Choroid plexus epithelial cell (primary cell): ENCODE measurements at places on chromosomes 5 and 9.

DNA sequence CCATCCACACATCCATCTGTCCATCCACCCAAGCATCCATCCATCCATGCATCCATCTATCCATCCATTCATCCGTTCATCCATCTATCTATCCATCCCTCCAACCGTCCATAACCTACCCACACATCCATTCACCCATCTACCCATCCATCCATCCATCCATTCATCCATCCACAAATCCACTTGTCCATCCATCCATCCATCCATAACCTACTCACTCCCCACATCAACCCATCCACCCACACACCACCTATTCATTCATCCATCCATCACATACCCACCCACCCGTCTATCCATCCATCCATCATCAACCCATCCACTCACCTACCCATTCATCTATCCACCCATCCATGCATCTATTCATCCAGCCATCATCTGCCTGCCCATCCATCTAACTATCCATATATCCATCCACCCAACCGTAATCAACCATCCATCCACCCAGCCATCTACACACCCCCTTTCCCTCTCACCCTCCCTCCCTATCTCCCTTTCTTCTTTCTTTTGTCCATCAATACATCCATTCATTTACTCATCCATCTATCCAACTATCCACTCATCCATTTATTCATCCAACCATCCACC lies 43.6 kb upstream of the CLPTM1L start:
- no peak for DNase-seq

GRCh38 chr9:38619556-38620447 lies 594 bp downstream of the ANKRD18A start:
- no peak for DNase-seq

- DNase-seq: no peak
Observed at GRCh38 chr9:123107639-123108285, 74.3 kb downstream of the GPR21 start.

GRCh38 chr9:126677188-126678084 lies 63.7 kb downstream of the LMX1B start:
- no peak for DNase-seq

DNA sequence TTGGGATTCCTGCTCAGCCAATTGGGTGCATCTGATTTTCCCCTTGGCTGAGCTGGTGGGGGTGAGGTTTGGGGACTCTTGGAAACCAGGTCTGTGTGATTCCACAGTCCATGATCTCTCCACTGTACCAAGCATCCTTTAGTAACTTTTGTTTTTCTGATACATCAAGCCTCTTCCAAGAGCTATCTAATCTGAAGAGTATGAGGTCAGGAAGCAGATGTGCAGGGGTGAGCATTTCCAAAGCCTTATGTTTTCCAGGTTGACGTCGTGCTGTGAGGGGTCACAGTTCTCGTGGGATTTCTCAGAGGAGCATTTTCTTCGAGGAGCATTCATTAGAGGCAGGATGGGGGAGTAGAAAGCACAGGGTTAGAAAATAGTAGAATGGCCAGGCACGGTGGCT lies 95.3 kb downstream of the KLF4 start:
- DNase-seq: peak; percentile 22

GRCh38 chr9:25703701-25704357 lies 25.6 kb upstream of the TUSC1 start:
- DNase-seq: no peak

- no peak for DNase-seq
Observed at GRCh38 chr9:98794802-98795201, 1.6 kb downstream of the ANKS6 start.

- no peak for DNase-seq
Observed at GRCh38 chr5:52771343-52772039, 16.2 kb upstream of the ITGA1 start.

DNA sequence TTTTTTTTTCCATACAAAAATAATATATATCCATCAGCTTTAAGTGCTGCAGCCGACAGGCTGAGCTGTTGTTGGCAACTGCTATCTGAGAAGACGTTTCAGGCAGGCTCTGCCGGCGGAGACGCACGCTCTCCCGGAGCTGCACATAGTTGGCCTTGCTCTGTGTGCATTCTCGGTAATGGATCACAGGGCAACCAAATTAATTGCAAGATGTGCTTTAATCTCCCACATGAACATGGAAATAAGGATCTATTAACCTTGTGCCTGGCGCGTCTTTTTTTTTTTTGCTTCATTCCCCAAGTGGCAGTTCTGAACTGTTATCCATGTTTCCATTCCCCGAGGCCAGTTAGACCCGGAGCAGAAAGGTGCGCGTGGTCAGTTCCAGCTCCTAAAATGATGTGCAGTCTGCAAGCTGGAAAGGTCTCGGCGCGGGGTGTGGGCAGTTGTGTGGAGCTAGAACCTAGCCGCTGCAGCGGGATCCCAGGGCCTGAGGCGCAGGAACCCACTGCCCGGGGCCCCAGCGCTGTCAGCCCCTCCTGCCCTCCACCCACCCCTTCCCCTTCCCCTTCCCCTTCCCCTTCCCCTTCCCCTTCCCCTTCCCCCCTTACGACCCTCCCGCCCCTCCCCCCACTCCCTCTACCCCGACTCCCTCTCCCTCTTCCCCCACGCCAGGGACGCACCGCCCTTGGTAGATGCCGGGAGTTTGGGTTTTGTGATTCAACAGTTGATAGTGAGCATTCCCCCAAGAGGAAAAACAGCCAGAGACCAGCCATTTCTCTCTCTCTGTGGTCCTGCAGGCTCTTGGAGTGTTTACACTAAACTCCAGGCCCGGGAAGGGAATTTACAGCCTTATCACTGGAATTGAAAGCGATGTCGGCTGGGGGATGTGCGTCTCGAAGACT lies 137.8 kb downstream of the CEP120 start:
- DNase-seq: peak; percentile 64

DNA sequence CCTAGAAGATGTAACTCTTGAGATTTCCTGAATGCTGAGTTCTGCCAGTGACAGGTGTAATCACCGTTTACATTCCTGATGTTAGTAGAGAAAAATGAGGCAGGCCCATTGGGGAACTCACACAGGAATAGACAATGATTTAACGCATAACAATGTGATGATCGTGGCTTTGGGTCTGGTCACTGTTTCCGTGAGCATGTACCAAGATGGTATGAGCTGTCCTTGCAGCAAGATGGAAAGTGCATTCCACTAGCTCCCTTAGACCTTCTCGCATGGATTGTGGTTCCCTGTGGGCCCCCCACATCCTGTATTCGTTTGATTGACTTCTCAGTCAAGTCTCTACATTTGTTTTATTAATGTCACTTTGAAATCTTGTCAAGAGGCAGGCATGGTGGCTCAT lies 124.0 kb upstream of the DAP start:
- peak; percentile 11 for DNase-seq
